ENCODE measurements at places on chromosomes 13 and 19.

- no peak for DNase-seq
Observed at GRCh38 chr13:50468849-50469669, 374.4 kb downstream of the DLEU7 start.

- DNase-seq = no peak
Observed at GRCh38 chr19:16087940-16088339, 11.6 kb downstream of the TPM4 start.

- no peak for DNase-seq
Observed at GRCh38 chr19:17348700-17349099, 11.3 kb downstream of the GTPBP3 start.

- DNase-seq = peak; percentile 43
Observed at GRCh38 chr13:51844862-51845573, at the start of gene TMEM272. Gene TMEM272 (minus strand): TSS chr13:51845177. CDS start chr13:51838530, 6,647 bp downstream.

DNA sequence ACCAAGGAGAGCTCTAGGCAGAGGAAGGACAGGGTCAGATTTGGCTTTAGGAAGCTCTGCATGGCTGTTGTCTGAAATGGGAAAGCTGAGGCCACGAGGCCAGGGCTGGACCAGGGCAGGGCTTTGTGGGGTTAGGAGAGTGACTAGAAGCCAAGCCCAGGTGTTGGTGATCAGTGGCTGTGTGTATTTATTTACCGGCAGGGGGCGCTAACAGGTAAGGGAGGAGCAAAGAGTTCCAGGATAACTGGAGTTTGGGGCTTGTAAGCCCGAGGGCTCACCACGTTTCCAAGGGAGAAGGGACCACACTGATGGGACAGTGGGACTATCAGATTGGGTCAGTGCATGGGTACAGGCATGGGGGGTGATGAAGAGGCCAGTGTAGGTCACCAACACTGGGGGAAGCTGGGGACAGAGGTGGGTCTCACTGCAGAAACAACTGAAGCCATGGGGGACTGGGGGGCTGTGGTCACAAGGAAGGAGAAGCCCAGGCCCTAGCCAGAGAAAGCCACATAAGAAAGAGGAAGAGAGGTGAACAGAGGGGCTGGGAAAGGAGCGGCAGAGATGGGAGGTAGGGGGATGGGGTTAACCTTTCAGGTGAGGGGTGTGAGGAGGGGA lies 3.9 kb downstream of the TMEM147 start:
- no peak for DNase-seq

GRCh38 chr19:38386300-38386970 lies 1.4 kb downstream of the GGN start:
- DNase-seq = no peak

GRCh38 chr19:33300009-33300893 lies 2.1 kb downstream of the CEBPA start:
- DNase-seq = no peak

- no peak for DNase-seq
Observed at GRCh38 chr13:112760931-112761330, 71.1 kb downstream of the ATP11A start.

DNA sequence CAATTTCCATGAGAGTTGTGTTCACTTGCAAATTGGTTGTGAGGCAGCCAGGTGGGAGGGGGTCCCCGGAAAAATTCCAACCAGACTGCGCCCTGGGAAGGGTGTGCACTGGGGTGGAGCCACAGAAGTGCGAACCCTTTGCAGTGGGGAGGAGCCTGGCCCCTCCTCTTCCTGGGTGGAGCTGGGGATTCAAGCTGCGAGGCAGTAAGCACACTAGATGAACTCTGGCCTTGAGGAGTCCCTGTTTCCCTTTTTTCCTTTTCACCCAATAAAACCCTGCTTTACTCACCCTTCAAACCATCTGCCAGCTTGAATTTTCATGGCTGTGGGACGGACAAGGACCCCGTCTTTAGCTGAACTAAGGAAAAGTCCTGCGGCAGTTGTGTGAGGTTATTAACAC lies 31.0 kb upstream of the MBNL2 start:
- no peak for DNase-seq

- no peak for DNase-seq
Observed at GRCh38 chr19:1363599-1363998, 20.1 kb upstream of the NDUFS7 start.

DNA sequence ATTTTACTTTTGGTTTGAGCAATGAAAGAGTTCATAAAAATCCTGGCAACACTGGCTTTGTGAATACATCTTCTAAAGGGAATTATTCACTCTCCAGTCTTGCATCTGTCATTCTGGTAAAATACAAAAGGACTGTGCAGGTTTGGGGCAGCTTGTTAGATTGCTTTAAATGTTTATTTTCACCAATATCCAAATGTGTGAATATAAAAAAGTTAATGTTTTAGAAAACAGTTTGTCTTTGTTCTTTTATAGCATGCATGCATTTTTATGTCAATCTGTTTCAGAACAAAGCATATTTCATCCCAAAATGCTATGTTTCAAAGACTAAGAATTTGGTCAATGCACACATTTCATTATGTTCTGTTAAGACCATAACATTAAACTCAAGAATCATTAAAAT lies 1145.4 kb downstream of the OLFM4 start:
- DNase-seq = no peak

Measured in stimulated activated CD4-positive, alpha-beta T cell treated with anti-CD3 and anti-CD28 coated beads, Interleukin-1b, Interleukin-23, amount 100 ng/mL, for 1 hour (primary cell).